CD4-positive, CD25-positive, alpha-beta regulatory T cell (primary cell): ENCODE measurements at places on chromosomes 2 and 18. TPM values are rescaled to one million over a fixed set of nuclear protein-coding genes. Genes with fewer than 3 reads are reported as not detected.

DNA sequence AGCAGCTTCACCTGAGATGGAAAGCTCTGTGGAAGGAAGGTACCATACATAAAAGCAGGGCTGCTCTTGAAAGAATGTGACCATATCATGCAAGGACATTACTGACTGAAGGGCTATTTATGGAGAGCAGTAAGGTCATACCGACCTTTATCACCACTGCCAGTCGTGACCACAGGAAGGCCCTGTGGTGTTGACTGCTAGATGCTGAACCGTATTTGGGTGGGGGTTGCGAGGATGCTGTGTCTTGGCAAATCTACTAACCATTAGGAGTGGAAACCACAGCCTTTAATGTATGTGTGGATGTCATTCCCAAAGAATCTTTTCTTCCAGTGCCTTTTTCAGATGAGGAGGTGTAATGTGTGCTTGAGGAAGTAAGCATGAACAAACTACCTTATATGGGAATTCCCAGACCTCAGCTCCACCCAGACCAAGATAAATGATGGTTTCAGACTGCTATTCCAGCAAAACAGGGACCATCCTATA lies 60.8 kb downstream of the LIMS1 start:
- H3K27ac ChIP-seq = no peak overlapping the region
- H3K36me3 ChIP-seq = no peaks in the 10 kb centered on the region
- no peak overlapping the region for H3K4me3 ChIP-seq
- no peak for DNase-seq
- peaks cover 6% of the 10 kb centered on the region for H3K4me1 ChIP-seq

DNA sequence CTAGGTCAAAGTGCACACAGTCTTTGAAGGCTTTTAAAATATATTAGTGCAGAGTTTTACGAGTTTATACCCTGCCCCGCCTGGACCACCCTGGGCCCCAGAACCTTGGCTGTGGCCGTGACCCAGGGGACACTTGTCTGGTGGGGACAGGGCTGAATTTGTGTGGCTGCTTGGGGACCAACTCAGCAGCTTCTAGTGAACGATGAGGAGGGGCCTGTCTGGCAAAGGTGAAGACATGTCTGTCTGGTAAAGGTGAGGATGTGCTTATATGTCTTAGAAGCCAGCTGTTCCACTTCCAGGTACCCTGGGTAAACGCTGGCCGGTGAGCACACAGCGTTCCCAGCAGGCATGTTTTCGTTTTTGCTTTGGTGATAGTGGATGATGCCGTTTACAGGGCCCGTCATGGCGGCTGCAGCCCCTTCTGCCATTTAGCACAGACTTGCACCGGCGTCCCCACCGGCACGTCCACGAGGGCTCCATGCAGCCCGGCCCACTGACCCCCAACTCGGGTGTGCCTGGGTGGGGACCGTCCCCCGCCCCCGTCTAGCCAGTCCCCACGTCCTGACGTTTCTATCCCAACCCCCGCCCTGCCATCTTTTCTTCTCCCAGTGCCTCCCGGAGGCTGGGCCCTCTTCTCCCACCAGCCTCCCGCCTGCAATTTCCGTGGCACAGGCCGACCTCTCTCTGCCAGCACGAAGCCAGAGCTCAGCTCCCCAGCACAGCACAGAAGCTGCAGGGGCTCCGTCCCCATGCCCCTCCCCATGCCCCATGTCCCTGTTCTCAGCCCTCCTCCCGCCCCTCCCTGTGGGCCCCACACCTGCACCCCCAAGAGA lies 67.8 kb downstream of the SLC66A2 start:
- no peak overlapping the region for H3K4me3 ChIP-seq
- no peaks in the 10 kb centered on the region for H3K4me1 ChIP-seq
- H3K36me3 ChIP-seq = no peaks in the 10 kb centered on the region

DNA sequence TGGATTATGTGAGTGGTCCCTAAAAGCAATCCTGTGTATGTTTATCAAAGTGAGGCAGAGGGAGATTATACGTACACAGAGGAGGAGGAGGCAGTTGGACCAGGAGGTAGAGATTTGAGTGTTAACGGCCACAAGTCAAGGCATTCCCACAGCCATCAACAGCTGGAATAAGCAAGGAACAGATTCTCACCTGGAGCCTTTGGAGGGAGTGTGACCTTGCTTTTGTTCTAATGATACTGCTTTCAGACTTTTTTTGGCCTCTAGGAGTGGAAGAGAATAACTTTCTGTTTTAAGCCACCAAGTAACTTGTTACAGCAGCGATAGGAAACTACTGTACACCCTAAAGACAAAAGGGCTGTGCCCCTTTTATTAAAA lies 18.1 kb downstream of the LCLAT1 start:
- H3K27ac ChIP-seq = no peak overlapping the region
- H3K4me1 ChIP-seq = no peaks in the 10 kb centered on the region
- no peak overlapping the region for H3K4me3 ChIP-seq
- H3K27me3 ChIP-seq = no peaks in the 10 kb centered on the region

DNA sequence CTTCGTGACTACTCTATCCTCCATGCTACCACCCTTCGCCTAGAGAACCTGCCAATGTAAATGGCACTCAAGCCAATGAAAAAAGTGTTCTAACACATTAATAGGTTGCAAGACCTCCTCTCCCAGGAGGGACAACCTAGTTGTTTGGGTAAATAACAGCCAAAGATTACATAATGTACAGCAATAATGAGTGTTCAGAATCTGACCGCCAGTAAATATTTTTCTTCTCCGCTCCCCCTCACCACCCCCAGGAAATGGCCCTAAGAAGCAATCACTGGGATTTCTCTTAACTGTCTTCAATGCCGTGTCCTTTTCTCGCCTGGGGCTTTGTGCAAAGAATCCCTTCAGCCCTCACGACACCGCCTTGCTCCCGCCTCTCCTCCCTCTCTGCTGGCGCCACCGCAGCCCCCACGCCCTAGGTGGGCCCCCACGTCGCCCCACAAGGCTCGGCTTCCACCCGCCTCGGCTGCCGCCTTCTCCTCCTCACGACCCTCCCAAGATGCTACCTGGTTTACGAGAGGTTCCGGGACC lies 458 bp downstream of the HYCC2 start:
- no peaks in the 10 kb centered on the region for H3K27me3 ChIP-seq
- peak overlapping the region; percentile 90 for H3K27ac ChIP-seq
- H3K4me1 ChIP-seq = peaks cover 42% of the 10 kb centered on the region
- H3K36me3 ChIP-seq = no peaks in the 10 kb centered on the region

Gene ALS2
- 9.9 TPM for total RNA-seq
